ENCODE measurements at places on chromosomes 16 and 17.

DNA sequence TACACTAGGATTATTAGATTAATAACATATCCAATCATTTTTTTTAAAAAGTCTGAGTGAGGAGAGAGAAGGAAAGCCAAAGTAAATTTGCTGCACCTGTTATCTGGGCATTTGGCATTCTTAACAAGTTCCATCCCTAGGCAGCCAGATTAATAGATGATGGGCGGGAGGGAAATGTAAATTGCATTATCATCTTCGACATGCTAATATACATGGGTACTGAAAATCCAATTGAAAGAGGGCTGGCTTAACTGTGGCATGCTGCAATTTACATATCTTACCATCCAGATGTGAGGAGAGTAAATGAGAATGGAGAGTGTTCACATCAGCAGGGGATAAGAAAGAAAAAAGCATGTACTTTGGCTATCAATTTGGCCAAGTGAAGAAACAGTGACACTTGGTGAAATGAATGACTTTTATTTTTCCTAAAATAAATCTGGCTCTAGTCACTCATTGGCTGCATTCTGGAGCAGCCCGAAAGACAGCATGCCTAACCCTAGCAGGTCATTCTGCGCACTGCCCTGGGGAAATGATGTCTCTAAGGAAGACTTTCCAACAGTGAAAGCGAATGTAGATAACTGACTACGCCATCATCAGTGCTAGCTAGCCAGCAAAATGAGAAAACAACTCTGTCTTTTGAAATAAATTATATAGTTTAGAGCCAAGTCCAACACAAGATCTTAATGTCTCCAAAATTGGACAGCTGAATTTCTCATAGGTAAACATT, 57.9 kb downstream of the HYDIN start:
- DNase-seq, result no peak

- no peak for DNase-seq
Measured at GRCh38 chr16:88597856-88598491, 27.8 kb downstream of the ZC3H18 start.

GRCh38 chr16:27226976-27227705, 23.8 kb downstream of the KDM8 start:
- no peak for DNase-seq

DNA sequence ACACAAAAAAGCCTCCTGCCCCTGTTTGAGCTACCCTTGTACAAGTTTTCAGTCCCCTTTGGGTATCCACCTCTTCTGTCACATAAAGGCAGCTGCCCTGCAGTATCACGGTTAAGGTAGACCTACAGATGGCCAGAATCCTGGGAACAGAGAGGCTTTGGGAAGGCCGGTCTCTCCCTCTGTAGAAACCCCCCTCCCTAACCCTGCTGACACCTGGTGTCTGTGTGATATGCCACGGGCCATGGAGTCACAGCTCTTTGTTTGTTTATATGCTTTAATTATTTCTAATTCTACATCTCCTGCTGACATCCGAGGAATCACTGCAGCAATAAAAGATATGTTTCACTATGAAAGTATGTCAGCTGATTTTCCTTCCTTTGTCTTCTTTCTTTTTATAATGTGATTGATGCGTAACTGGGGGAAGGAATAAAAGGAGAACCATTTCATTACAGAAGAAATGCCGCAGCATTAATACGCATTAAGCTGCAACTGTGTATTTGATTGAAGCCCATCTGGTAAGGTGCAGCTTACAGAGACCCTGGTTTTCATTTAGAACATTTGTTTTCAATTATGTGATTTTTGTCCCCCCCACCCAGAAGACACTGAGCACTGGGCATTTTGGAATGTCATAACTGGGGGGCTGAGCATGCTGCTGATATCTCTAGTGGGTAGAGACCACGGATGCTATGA, 142.1 kb downstream of the SLC39A11 start:
- no peak for DNase-seq

GRCh38 chr16:72424757-72425156, 252.8 kb upstream of the PMFBP1 start:
- DNase-seq, result no peak

GRCh38 chr17:72053036-72053435, 67.8 kb upstream of the SOX9 start:
- no peak for DNase-seq

- DNase-seq, result no peak
Measured at GRCh38 chr16:56824331-56824730, 40.7 kb upstream of the SLC12A3 start.

- peak; percentile 49 for DNase-seq
Measured at GRCh38 chr16:28182183-28182582, 29.6 kb downstream of the XPO6 start.

DNA sequence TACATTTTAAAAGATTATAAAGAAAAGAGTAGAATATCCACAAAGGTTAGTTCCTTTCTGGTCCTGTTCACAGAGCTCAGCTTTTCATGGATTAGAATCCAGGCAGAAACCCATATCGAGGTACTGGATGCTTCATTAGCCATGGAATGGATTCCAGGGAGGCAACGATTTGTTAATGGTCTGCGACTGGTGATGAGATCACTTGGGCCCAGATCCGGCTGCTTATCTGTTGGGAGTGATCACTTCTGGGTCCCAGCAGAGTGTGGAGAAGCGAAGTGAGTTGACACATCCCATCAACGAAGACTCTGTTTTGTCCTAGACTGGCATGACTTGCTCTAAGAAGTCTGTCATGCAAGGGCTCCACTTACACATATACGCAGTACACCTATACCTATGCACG, 165.8 kb downstream of the MAF start:
- DNase-seq, result no peak

DNA sequence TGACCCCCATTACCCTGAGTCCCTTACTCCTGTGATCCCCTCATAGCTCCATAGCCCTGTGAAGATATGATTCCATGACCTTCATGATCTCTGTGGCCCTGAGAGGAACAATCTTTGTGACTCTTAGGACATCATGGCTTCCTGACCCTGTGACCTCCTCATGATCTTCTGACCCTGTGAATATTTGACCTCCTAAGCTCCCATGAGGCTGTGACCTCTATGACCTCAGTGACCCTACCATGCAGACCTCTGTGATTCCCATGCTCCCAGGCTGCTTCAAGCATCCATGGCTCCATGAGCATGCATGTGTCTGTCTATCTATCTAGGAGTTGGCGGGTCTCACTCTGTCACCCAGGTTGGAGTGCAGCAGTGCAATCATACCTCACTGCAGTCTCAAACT, 12.1 kb downstream of the RIPOR1 start:
- DNase-seq, result no peak

- DNase-seq, result no peak
Measured at GRCh38 chr17:82684228-82684841, 14.2 kb downstream of the RAB40B start.

GRCh38 chr17:11943759-11944347, 53.4 kb downstream of the ZNF18 start:
- DNase-seq, result no peak

DNA sequence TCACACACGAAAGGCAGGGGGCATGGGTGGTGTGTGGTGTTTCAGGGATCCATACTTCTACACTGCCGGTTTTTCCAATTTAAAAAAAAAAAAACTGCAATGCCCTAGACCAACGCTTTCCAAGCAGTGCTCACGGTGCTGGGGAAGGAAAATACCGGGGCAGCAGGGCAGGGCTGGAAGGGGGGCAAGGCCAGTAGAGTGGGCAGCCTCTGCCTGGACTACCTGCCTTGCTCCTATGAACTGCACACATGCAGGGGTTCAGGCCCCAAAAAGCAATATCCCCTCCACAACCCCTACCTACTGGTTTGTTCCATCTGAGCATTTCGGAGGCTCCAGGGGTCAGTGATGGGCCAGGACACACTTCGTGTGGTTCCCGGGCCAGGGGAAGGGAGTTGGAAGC, 29.4 kb downstream of the RPH3AL start:
- no peak for DNase-seq

DNA sequence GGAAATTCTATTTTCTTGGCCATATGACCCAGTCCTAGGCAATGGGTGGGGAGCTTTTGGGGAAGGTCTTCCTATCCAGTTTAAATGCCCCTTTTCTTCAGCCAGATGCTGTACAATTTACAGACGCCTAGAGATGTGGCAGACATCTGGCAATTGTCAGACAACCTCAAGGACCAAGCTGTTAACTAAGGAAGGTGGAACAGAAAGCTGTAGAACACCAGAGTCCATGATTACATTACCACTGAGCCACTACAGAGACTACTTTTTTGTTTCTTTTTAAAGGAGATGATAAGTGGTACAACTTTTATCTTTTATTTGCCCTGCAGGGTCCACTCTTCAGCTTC, 21.1 kb upstream of the CORO6 start:
- no peak for DNase-seq

Data from brain microvascular endothelial cell (primary cell).